Mesothelial cell of epicardium (in vitro differentiated cells): ENCODE measurements at places on chromosomes 5 and 9. TPM values are rescaled to one million over a fixed set of nuclear protein-coding genes. Genes with fewer than 3 reads are reported as not detected.

DNA sequence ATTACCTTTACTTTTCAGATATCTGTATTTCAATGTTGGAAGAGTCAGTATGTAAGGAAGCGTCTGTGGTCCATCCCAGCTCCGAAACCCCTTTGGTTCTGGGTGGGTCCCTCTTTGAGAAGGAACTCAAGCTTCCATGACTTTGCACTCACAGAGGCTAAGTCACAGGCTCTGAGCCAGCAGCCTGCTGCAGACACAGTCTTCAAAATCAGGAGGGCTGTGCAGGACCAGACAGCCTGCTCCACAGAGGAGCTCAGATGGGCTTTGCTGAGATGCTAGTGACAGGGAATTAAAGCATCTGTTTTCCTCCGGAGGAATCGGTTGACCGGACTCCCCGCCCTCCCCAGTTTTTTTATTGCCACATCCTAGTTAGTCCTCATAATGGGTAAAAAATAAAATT lies 126.4 kb upstream of the ICE1 start:
- H3K4me3 ChIP-seq: no peak overlapping the region
- H3K27me3 ChIP-seq: no peaks in the 10 kb centered on the region
- H3K27ac ChIP-seq: no peak overlapping the region
- H3K36me3 ChIP-seq: peaks cover 25% of the 10 kb centered on the region
- H3K4me1 ChIP-seq: peaks cover 28% of the 10 kb centered on the region
- no peak for DNase-seq

DNA sequence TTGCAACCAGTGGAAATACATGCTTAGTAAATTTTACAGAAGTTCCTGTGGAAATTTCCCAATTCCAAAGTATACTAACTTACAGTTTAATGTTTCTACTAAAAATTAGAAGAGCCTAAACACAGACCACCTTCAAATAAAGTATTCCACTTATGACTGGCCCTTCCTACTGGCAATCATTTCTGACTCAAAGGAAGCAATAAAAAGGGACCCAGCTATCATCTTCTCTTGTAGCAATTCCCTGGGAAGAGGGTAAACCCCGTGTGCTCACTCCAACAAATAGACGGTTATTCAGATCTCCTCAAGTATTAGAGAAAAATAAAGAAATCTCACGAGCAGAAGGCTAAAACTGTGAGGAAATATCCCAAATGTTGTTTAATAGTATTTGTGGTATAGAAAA lies 43.3 kb downstream of the GOLPH3 start:
- peaks cover 14% of the 10 kb centered on the region for H3K4me1 ChIP-seq
- peak overlapping the region; percentile 44 for H3K27ac ChIP-seq
- no peak for DNase-seq
- no peak overlapping the region for H3K4me3 ChIP-seq
- no peaks in the 10 kb centered on the region for H3K27me3 ChIP-seq

Gene IFNA2
- total RNA-seq: 0.34 to 0.62 TPM (median 0.58 TPM) in 3 replicates

GRCh38 chr5:17157916-17158529 lies 59.4 kb upstream of the BASP1 start:
- no peak for DNase-seq
- no peaks in the 10 kb centered on the region for H3K4me1 ChIP-seq
- H3K4me3 ChIP-seq: no peak overlapping the region
- no peaks in the 10 kb centered on the region for H3K27me3 ChIP-seq
- H3K36me3 ChIP-seq: no peaks in the 10 kb centered on the region

Gene F2RL2
- 1.4 to 3.3 TPM (median 2.4 TPM) in 3 replicates for total RNA-seq
